ENCODE measurements at places on chromosomes 1 and 21.

DNA sequence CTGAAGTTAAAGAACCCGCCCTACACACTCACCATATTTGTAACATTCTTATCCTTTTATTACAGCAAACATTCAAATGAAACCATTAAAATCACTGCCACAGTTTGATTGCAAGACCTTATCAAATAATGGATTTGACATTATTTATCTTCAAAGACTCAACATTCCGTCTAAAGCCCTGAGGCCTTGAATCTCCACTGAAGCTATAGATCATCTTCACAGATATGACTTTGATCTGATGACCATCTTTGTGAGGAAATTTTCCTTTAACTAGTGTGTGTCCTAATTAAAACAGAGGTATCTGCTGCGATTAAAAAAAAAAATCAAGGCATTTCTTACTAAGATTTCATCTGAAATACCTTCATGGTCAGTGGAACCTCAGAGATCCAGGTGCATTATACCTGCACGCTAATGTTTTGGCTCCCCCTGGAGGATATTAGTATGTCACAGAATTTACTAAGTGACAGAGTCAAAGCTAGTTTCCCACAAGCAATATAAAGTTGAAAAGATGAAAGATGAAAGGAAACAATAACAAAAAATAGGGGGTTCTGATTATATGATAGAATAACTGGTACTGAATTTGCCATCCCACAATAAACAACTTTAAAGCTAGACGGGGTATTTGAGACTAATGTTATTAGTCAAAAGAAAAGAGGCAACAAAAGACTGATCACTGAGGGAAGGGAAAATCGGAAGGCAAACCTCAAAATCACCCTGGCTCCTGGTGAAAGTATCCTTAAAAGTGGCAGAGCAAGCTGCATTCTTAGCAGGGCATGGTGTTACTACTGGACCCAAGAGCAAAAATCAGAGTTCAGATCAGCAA, 923.4 kb downstream of the NCAM2 start:
- no peak for DNase-seq

DNA sequence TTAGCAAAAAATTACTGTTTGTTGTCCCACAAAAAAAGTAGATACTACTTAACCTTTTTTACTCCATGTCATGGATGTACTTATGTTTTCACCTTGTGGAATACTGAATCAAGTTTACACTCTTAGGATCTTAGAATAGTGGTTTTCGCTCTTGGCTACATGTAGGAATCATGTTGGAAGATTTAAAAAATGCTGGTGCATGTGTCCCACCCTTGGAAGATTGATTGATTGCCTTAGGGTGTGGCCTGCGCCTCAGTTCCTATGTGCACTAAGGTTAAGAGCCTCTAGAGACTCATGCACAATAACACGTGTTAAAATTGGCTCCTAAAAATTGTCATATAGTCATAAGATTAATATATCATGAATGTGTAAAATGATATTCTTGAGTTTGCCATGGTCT, 25.0 kb downstream of the HS2ST1 start:
- DNase-seq: no peak

DNA sequence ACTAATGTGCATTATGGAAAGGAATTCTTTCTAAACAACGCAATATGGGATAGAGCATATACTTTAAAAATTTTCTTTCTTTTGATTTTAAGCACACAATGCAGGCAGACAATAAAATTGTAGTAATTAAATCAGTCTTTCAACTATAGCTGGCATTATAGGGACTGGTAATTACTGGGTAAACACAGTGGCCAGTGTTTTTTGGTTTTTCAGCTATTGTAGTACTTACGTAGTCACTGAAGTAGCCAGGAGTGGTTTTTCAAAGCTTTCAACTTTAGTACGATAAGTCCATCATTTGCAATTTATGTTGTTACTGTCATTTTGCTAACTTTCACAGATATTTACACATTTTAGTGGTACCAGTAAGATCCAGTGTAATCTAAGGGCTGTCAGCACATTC, 50.6 kb downstream of the RAB3GAP2 start:
- no peak for DNase-seq

DNA sequence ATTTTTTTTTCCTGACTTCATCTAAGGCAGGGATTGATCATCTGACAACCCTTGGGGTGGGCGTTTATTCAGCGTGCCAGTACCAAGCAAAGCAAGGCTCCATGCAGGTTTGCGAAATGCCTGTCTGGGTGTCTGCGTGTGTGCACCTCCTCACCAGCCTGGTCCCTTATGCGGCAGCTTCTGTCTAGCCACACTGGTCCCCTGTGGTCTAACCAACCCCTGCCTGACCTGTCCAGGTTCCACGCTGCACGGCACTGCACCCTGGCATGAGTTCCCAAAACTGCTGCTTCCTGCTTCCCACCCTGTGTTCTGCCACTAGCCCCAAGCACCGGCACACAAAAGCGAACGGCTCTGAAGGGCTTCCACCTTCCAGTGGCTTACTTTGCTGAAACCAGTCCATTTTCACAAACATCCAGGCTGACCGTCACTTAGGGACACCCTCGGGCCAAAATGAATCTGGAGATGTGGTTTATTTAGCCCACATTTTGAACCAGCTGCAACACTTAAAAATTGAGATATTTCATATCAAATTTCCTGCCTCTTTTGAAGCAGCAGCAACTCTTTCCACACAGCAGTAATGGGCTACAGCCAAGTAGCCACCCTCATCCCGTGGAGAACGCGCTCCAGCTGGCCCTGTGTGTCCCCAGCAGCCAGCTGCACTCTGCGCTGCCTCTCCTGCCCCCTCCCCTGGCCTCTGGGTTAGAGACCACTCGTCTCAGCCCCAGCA, 55.7 kb downstream of the HLCS start:
- DNase-seq: no peak

- no peak for DNase-seq
Measured at GRCh38 chr21:43193651-43194302, 25.0 kb downstream of the CRYAA start.

Data from CD4-positive, alpha-beta T cell treated with Interleukin-10 for 1 hour (primary cell).